ENCODE measurements at places on chromosomes 5 and 9.

DNA sequence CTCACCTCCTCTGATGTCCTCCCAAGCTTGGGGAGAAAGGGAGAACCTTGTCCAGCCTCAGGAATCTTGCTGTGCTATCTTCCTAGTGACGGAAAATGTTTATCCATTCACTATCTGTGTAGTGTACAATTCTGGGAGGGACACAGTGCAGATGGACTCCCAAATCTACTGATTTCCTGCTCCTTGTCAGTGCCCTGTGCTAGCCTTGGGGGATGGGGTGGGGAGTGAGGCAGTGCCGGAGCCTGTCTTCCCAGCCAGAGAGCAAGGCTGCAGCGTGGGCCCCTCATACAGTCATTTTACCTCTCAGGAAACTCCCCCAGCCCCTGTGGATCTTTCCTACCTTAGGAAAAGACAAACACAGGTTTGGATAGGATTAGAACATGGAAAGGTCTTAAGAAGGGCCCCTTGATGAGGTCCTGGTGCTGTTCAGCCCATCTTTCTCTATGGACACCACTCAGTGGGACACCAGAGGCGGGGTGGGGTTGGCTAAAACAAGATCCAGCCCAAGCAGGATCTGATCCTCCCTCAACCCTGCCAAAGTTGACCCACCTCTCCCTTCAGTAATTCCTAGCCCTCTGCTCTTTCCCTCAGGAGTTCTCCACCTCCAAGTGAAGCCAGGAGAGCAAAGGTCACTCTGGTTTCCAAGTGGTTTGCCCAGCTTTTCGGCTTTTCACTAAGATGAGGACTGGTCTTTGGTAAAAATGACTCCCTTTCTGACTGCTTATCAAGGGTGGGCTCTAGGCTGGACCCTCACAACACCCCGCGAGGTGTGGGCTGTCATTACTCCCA, 3.4 kb downstream of the DOLK start:
- no peak for DNase-seq

- no peak for DNase-seq
Measured at GRCh38 chr5:140966293-140967225, at the start of gene PCDHAC2. PCDHAC2 (plus strand) TSS chr5:140966476; CDS start chr5:140966767, 291 bp downstream.

- no peak for DNase-seq
Measured at GRCh38 chr5:161064781-161065180, 212.8 kb upstream of the ATP10B start.

- no peak for DNase-seq
Measured at GRCh38 chr5:123817267-123817666, 305.3 kb downstream of the CSNK1G3 start.

DNA sequence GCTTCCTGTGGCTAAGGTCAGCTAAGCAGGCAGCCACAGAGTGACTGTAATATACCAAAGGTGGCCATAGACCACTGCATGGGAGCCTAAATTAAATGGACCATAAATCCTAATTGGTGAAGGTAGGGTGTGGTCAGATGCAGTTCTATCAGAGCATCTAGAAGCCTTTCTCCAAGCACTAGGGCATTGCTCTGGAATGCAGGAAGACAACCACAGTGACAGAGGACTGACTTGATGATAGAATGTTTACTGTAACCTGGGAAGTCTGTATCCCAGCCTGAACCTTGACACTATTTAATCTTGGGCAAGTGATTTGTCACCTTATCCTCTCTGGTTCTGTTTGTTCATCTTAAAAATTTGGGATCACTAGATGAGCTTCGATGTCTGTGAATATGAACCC, 2.3 kb downstream of the FBXO38 start:
- no peak for DNase-seq

- no peak for DNase-seq
Measured at GRCh38 chr9:2396622-2397285, 224.8 kb upstream of the VLDLR start.

- DNase-seq = no peak
Measured at GRCh38 chr5:132812781-132813598, at the start of gene SOWAHA. SOWAHA (plus strand) TSS chr5:132813302; CDS start chr5:132813622, 320 bp downstream.

GRCh38 chr5:72844218-72844603, 27.8 kb downstream of the TNPO1 start:
- no peak for DNase-seq

DNA sequence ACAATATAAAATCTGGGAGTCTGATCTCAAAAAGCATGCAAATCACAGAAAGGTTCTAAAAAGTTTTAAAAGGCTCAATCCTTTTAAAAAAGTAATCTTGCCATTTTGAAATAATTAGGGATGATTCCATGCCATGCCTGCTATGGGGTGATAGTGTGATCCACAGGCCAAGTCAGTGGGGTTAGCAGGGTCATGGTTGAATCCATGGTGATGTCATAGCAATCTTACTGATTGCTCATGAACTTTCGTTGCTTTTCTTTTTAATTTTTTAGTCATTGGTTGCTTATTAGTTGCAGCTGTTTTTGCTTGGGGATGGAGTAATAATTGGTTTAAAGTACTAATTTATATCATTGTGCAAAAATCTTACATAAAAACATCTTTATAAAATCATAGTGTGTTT, 485.0 kb downstream of the ENC1 start:
- DNase-seq = no peak

- no peak for DNase-seq
Measured at GRCh38 chr9:86983249-86983619, 35.9 kb upstream of the GAS1 start.

DNA sequence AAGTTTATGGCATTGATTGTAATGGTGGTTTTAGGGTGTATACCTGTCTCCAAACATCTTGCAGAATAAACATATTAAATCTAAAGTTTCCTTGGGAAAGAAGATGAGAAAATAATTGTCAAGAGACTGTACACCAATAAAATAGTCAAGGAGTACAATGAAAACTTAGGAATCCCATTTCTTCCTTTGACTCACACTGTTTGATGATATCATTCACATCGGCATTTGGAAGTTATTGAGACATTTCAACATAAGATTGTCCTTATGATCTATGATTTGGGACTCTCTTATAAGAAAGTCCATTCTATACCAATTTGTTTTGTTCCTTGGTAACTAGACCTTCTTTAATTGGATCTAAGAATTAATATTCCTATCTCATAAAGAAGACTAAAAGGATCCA, 482.7 kb downstream of the RAB3C start:
- no peak for DNase-seq

DNA sequence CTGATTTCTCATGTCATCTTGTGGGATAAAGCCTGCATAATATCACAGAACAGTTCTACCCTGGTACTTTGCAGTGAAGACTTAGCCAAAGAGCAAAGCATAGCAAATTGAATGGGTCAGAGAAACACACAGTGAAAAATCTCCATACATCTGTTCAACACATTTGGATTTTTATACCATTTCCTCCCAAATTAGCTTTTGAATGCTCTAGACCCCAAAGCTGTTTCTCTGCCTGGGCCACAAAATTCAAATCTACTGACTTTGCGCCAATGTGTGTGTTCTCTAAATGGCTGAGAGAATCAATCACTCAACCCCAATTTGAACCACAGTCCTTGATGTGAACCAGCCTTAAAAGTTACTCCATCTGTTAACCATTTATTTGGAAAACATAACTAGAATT, 236.9 kb upstream of the NFIL3 start:
- no peak for DNase-seq

DNA sequence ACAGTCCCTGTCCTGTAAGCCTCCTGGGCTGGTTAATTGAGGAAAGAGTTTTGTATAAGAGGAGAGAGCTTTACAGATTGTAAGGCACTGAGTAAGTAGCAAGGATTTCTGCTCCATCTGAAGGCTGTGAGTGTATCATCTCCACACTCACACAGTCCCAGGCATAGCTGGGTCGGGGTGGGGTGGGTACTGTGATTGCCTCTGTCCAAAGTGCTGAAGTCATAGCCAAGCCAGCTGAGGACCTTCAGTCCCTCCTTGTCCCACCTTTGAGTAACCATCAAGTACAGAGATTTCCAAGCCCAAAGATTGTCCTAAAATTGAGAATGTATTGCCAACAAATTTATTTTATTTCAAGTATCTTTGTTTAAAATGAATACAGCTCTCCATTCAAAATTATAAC, 5.5 kb upstream of the DNAJB5 start:
- no peak for DNase-seq

DNA sequence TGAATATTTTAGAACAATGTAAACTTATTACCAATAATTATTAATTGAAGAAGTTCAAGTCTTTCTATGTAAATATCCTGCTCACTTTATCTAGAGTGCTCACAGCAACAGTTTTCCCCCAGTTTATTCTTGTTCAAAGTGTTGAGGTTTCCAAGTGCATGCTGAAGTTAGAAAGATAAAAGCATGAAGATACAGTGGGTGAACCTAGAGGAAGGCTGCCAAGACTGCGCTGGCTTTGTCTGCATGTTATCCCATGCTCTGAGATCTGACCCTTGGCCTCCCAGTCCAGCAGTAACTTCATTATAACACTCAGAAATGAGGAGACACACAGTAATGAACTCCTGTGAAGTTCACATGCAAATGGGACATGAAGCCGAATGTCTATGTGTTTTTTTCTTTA, 76.0 kb upstream of the PIP5K1B start:
- no peak for DNase-seq

DNA sequence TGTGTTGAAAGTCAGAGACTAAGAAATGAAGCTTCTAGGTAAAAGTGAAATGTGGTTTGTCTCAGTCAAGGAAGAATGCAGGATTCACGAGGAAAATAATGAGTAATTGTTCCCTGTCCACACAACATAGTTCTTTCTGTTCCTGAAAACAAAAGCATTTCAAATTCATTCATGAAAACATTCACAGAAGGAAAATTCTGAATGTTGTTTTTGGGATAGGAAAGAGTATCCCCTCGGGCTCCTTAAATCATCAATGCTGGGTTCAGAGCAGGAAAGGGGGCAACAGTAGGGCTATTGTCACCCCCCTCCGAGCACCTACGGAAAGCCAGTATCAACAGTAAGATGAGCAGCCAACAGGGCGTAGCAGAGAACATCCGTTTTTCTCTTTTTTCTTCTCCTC, 769.9 kb upstream of the ADAMTS16 start:
- no peak for DNase-seq

GRCh38 chr5:109164001-109164400, 245.8 kb downstream of the PJA2 start:
- no peak for DNase-seq

DNA sequence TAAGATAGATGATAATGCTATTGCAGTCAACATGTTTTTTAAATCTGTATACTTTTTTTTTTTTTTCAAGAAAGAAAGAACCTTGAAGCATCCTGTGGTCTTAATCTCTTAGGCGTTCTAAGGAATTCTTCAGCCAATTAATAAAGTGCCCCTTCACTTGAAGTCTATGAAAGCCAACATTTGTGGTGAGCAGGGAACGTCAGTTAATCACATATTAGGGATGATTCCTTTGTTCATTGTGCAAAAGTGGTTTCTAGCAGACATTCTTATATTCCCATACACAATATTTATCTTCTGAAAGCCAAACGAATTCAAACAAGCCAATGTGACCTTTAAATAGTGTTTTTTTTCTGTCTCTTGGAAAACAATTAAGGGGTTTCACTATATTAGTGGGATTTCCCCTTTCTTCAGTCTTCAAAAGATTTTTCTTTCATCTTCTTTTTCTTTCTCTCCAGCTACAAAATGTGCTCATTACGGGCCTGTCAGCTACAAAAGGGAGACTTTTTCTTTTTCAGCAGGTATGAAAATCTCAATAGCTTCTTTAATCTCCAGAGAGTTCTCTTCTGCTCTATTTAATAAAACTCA, 40.1 kb downstream of the TMEM167A start:
- no peak for DNase-seq

GRCh38 chr5:28165096-28165495, 1126.7 kb upstream of the CDH9 start:
- no peak for DNase-seq

DNA sequence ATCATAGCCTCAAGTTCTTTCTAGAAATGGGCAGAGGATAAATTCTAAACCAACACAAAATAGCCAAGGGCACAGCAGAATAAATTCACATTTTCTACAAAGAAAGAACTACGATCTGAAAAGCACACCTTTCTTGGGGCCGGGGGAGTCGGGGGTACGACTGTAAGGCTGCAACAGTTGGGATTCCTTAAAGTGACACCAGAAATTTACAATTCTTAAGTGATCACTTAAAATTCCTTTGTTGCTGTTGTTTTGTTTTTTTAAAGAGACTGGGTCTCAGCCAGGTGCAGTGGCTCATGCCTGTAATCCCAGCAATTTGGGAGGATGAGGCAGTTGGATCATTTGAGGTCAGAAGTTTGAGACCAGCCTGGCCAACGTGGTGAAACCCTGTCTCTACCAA, 95.8 kb downstream of the CDK5RAP2 start:
- no peak for DNase-seq

DNA sequence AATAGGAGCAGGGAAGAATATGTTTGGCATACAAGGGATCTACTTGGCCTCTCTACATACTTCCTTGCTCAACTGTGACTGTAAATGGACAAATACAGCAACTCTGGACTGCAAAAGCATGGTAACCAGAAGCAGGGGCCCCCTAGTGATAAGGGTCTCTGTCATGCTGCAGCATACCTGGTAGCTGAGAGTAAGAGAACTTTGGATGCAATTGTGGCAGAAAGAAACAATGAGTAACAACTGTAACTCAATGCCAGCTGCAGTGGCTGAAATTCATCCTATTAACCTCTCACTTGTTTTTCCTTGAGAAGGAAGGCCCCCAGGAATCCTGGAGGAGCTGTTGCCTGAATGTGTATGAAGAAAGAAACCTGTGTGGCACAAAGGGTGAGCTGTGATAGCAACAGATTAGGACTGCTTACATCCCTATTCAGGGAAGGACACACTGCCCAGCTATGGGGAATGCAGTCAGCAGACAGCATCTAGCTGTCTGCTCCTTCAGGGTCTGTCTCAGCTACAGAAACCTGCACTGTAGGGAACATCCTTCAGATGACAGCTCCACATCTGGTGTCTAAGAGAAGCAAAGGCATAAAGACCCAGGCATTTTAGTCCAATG, 468.1 kb upstream of the ACTBL2 start:
- no peak for DNase-seq

DNA sequence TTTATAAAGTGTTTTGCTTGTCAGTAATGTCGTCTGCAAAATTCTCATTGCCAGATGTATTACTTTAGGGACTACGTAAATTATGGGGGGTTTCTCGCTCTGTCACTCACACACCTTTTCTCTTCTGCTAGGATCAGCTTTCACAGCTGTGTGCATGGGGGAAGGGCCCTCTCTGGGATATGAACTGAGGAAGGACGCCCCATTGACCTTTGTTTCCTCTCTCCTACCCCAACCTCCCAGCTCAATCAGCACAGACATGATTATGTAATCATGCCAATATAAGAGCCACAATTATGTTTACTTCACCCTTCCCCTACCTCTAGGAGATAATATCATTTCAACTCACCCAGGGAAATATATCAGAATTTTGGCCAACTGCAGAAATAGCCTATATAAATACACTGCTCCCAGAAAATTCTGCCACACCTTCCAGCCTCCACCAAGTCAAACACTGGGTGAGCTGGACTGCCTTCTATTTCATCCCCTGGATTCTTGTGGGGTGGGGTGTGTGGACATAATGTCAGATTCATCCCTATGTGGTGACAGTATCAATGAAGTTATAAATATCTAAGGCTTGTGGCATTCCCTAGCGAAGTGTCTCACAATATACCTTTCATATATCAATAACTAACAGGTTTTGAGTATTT, 12.6 kb upstream of the SEMA5A start:
- DNase-seq = no peak

- no peak for DNase-seq
Measured at GRCh38 chr5:90940227-90940995, 381.8 kb downstream of the ADGRV1 start.

- DNase-seq = no peak
Measured at GRCh38 chr5:145903113-145903512, 30.3 kb upstream of the GRXCR2 start.
